Choroid plexus epithelial cell (primary cell): ENCODE measurements at places on chromosomes 12 and 14.

- no peak for DNase-seq
Measured at GRCh38 chr12:77727442-77728001, 103.2 kb upstream of the NAV3 start.

DNA sequence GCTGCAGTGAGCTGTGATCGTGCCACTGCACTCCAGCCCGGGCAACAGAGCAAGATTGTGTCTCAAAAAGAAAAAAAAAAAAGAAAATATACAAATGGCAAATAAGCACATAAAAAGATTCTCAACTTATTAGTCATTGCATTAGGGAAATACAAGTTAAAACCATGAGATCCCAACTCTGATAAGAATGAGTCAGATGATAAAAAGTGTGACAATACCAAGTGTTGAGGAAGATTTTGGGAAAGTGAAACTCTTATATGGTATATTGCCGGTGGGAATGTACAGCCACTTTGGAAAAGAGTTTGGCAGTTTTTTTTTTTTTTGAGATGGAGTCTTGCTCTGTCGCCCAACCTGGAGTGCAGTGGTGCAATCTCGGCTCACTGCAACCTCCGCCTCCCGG lies 7.6 kb upstream of the PRPF40B start:
- peak; percentile 27 for DNase-seq

DNA sequence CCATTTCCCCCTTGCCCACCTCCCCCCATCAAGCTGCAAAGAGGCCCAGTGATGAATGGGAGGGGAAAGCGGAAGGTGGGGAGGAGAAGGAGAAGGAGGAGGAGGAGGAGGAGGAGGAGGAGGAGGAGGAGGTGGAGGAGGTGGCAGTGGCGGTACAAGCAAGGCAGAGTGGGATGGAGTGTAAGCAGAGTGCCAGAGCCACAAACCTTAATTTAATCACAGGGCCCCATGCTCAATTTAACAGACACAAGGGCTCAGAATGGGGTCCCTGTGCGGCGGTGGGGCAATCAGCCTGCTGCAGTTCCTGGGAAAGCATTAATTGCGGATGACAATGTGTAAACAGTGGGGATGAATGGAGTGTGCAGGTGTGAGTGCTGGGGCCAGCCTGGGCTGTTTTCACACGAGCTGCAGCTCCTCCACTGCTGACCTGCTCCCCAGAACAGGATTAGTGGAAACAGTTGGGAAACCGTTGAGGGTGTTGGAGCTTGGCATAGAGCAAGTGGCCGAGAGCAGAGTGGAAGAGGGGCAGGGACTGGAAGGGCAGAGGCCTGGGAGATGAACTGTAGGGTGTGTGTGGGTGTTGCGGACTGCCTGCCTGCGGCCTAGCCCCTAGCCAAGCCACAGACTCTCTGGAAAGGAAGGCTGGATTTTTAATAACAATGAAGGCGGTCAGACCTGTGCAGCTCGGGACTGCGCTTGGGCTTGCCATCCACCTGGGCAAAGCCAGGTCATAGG lies 36.4 kb upstream of the SMOC1 start:
- no peak for DNase-seq

DNA sequence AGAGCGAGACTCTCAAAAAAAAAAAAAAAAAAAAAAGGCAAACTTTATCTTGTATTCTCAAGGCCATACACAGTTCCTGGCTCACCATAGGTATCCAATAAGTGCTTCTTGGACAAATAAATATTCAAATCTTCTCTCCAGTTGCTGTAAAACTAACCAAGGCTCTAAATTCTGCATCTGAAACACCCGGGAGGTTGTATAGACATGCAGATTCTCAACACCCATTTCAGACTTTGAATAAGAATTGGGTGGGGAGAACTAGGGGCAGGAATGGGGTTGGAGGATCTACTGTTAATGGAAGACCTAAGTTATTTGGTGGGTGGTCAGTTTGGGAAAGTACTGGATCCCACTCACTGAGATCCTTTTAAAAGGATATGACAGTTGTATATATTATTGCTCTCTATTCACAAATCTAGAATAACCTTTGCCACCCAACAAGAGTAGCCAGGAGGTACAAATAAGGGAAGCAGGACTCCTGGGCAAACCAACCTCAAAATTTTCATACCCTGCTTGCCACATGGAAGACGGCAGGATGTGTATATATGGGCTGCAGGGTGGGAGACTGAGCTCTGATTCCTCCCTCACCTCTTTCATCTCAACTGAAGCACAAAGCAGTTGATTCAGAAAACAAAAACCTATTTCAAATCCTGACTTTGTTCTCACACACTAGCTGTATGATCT lies 879 bp downstream of the GDF3 start:
- no peak for DNase-seq

GRCh38 chr14:33954016-33954598 lies 3.2 kb upstream of the EGLN3 start:
- no peak for DNase-seq

DNA sequence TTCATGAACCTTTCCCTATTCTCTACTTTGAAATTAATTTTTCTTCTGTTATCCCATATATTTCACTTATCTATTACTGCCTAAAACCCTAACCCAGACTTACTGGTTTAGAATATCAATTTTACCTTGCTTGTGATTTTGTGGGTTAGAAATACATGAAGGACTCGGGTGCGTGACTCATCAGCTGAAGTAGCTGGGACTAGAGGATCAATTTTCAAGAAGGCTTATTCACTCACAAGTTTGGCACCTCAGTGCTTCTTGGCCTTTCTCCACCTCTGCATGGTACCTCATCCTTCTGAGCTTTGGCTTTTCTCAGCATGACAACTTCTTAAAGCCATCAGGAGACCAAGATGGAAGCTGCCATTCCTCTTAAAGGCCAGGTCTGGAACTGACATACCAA lies 57.8 kb downstream of the TMEM117 start:
- DNase-seq = peak; percentile 41

DNA sequence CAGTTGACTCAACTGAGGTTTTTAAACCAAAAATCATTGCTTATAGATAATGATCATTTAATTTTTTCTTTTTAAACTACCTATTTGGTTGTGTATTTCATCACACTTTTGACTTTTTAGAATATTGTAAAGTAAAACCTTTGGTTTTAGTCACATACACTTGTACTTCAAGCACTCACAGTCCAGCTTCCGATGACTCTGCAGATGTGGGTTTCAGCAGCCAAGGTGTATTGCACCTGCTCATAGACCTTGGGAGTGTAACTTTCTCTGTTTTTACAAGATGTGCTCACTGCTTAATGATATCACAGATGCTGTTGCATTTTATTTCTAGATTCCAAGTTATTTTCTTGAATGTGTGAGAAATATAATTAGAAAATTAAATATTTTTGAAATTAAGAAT lies 188.3 kb upstream of the SLC38A2 start:
- DNase-seq = no peak

- peak; percentile 87 for DNase-seq
Measured at GRCh38 chr12:20305470-20305869, 62.9 kb upstream of the PDE3A start.

DNA sequence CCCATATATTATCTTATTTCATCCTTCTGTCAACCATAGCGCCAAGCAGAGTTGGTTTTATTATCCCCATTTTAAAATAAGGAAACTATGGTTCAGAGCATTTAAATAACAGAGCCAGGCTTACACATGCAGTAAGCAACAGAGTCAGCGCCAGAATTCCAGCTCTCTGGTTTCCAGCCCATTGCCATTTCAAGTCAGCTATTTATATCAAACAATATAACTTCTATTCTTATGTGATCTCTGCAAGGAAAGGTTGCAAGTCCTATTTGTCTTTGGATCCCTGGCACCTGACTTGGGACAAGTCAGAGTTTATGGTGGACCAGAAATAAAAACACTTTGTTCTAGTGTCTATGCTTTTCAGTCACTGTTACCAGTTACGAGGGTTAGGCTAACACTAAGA lies 174.1 kb upstream of the EEA1 start:
- no peak for DNase-seq

DNA sequence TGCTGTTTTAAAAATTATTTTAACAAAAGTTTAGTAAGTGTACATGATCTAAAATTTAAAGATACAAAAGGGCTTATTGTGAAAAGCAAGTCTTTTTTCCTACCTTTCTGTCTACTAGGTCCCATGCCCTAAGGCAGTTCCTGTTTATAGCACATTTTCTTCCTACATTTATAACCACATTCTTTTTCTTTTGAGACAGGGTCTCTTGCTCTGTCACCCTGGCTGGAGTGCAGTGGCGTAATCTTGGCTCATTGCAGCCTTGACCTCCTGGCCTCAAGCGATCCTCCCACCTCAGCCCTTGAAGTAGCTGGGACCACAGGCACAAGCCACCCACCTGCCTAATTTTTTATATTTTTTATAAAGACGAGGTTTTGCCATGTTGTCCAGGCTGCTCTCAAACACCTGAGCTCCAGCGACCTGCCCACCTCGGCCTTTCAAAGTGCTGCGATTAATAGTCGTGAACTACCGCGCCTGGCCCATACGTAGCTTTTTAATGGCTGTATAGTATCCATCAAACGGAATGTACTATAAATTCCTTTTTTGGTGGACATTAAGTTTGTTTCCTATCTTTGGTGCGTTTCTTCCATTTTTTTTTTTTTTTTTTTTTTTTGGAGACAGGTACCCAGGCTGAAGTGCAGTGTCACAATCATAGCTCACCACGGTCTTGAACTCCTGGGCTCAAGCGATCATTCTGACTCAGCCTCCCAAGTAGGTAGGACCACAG lies 20.9 kb downstream of the FRS2 start:
- DNase-seq = no peak

DNA sequence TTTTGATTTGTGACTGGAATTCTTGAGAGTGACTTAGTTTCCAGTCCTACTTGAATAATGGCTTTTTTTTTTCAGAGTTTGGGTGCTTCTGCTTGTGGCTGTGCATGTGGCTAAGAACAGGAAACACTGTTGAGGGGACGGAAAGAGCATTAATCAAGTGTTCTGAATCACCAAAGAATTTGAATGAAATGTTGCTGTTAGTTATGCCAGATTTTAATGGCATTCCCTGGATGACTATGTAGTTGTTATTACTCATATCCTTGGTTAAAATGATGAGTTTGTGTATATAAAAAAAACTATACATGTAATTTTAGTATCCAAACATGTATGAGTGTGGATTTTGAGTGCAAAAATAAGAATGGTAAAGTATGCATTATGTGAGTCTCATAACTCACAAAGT lies 347.9 kb downstream of the BCAT1 start:
- DNase-seq = peak; percentile 70

DNA sequence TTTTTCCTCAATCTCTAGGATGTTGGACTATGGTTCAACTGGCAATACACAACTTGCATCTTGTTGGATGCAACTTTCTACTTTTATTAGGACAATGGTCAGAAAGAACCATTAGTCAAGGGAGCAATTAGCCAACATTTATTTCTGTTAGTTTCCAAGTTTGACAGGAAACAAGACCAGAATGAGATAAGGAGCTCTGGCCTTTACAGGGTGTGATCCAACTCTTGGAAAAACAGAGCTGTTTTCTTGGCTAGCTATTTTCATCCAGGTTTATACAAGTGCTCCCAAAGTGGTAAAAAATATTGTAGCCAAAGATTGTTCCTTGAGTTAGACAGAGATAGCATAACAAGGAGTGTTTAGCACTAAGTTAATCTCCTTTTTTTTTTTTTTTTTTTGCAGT lies 3.9 kb upstream of the SYNE2 start:
- no peak for DNase-seq

DNA sequence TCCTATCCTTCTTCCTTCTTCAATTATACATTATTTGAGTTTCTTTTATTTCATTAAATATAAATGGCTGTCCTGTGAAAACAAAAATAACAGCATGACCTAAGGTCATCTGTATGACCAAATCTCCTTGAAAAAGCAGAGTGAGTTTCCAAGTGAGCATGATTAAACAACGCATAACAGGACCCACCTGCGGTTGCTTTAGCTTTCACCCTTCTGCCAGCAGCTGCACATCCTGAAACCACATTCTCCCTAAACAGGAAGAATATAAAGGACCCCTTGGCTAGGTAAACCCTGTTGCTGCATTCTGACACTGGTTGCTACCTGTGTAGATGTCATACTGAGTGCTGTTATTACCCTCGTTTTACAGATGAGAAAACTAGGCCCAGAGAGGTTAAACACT lies 42.8 kb upstream of the CPM start:
- no peak for DNase-seq

GRCh38 chr12:94116191-94116590 lies 32.2 kb upstream of the PLXNC1 start:
- no peak for DNase-seq

DNA sequence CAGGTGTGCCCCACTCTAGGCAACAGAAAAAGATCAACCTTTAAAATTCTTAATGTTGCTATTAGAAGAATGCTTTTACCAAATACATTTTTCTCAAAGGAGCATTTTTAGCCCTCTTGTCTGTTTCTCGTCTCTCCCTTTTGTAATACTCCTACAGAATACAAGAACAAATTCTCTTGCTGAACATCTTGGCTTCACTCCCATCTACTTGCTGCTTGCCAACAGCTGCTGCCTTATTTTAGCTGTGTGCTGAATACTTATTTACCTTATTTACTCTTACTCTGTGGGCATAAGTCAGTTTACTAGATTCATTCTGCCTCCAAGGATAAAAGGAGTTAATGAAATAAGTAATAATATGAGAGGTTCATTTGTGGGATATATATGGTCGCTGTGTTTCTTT lies 70.8 kb downstream of the POLR3B start:
- peak; percentile 84 for DNase-seq

DNA sequence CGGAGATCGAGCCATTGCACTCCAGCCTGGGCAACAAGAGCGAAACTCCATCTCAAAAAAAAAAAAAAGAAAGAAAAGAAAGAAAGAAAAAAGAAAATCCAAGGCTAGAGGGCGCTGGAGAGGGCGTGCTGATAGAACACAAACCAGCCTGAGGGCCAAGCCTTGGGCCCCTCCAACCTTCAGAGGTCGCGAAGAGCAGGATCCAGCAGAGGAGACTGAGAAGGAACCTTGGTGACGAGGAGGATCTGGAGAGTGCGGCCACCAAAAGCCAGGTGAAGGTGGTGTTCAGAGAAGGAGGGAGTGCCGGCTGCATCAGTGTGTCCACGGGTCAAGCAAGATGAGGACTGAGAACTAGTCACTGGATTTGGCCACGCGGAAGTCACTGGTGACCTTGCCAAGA lies 4.1 kb upstream of the DYNC1H1 start:
- DNase-seq = no peak
